ENCODE measurements at places on chromosomes 7 and 10.

- no peak for DNase-seq
These were observed 420.7 kb upstream of the LRRTM3 start for GRCh38 chr10:66505003-66505657.

- no peak for DNase-seq
These were observed 81.4 kb downstream of the ATXN7L1 start for GRCh38 chr7:105794741-105795729.

DNA sequence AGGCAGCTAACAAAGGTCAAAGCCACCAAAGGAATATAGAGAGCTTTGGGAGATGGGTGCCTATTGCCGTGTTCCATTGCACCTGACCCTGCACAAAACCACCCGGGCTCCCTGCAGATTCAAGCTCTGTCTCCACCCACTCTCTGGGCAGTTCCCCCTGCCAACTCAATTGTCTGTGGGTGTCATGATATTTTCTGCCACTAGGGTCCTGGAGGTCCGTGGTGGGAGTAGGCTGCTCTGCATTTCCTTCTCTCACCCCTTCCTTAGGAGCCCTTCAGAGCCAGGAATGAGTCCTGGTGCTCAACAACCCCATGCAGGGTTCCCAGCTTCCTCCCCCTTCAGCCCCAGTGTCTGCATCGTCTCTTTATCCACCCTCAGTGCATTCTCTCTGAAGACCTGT is 34.1 kb downstream of the PNLIPRP2 start:
- no peak for DNase-seq

DNA sequence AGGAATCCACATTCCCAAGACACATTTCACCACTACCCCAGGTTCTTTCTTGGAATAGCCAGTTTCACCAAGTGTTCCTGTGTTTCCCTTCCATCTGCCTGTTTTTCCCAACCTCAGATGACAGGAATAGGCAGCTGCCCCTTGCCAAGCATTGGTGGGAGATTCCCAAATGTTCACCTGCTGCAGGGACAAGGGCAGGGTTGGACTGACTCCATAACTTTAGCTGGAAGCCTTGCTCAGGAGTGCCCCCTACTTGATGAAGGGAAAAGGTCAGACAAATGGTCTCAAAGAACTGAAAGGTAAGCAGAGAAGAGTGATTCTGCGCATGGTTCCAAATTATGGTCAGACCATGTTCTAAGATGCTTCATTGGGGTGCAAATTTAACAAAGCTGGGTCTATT is 45.1 kb upstream of the LYZL1 start:
- DNase-seq, result no peak

GRCh38 chr7:105149827-105150226 is 135.8 kb downstream of the KMT2E start:
- DNase-seq, result no peak

GRCh38 chr7:34220506-34221185 is 315.3 kb downstream of the BMPER start:
- no peak for DNase-seq

DNA sequence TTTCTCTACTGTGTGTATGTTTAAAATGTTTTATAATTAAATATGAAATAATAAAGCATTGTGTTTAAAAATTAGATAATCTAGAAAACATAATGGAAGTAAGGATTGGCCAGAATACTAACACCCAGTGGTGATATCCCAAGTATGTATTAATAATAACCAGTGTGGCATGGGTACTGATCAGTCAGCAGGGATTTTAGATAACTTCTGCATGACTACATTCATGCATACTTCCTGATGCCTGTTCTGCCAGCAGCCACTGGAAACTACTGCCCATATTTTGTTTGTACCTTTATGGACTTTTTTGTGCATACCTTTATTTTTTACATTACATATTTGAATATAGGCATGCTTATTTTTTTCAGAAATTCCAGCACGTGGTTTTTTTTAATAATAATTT is 156.6 kb upstream of the TMEM196 start:
- DNase-seq, result no peak

DNA sequence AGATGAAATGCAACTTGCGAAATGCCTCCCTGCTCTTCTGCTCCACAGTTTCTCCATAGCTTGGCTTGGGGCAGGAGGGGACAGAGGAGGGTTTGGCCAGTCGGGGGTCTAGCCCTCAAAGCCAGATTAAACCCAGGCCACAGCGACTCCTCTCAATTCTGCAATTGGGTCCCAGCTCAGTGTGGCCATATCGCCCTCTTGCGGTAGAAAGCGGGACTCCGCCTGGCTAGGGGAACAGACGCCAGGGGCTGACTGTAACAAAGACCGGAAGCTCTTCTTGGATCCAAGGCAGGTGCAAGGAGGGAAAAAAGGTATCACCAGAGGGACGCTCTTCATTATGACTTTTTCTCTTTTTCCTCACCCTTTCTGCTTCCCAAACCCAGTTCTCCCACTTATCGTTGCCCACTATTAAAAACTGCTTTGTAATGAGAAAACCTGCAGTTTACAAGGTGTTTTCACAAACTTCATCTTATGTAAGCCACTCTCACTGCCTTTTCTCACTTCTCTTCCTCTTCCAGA is 36.6 kb upstream of the TNPO3 start:
- peak; percentile 89 for DNase-seq

- DNase-seq, result peak; percentile 43
These were observed 135.9 kb downstream of the ARHGAP22 start for GRCh38 chr10:48468866-48469511.

DNA sequence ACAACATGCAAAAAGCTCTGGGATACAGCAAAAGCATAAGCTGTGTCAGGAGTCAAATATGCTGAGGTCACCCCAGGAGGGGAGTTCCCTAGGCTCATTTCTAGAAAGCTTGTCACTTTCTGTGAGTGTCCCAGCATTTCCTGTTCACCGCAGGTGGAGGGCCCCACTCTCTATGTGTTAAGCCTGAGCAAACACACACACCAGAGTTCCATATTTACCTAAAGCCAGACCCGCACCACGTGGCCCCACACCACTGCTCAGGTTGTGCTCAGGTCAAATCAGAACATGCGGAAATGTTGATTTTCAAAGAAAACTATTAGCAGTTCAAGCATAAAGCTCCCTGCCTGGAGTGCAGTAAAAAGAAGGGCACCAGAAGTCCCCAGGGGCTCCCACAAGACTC is 259.6 kb upstream of the PPP2R2D start:
- peak; percentile 82 for DNase-seq

GRCh38 chr10:10396601-10397000 is 621.1 kb upstream of the CELF2 start:
- no peak for DNase-seq

GRCh38 chr7:64883113-64883905 is 19.8 kb upstream of the ZNF273 start:
- no peak for DNase-seq

DNA sequence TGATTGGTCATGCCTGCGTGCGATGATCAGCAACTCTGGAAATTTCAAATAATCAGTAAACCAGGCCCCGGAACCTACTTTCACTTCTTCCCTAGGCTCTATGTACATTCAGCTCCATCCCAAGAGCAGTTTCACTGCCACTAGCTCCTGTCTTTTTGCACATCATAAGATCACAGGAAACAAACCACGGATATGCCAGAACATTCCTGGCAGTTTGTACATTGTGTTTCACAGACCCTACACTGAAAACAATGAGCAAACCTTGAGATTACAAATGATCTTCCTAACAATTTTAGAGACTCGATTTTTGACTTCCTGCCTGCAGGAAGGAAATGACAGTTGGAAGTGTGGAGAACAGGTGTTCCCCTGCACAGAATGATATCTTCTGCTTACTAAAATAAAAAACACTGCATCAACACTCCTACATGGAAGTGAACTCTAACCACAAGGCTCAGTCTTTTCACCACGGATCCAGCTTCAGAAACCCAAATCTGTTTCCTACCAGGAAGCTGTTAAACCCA is 7.6 kb upstream of the TMEM236 start:
- DNase-seq, result no peak

DNA sequence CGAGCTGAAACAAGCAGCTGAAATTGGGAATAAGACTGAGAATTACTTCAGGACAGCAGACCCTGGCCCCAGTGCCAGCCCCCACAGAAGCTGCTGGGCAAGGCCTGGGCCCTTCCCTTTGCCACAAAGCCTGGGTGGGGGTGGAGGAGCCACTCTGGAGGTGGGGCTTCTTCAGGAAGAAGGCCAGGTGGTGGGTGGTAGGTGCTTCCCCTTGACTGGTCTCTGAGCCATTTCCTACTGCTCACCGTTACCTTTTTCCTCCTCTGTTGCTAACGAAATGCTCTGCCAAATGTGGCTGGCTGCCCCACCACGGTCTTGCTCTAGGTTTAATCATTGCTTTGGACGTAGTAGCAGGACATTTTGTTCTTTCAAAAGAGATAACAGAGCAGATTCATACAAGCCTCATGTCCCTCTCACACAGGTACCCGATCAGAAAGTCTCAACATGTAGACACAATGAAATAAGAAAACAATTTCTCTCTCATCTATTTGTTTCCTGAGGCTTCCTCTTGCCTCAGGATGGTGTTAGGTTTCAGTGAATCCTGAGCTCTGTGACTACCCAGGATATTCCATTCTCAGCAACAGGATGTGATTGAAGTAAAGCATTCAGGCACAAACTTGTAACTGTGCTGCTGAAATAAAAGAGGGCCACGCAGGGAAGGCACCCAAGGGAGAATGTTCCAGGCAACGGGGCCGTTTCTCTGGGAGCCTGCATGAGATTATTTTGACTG is 66.5 kb downstream of the WDR11 start:
- DNase-seq, result no peak

DNA sequence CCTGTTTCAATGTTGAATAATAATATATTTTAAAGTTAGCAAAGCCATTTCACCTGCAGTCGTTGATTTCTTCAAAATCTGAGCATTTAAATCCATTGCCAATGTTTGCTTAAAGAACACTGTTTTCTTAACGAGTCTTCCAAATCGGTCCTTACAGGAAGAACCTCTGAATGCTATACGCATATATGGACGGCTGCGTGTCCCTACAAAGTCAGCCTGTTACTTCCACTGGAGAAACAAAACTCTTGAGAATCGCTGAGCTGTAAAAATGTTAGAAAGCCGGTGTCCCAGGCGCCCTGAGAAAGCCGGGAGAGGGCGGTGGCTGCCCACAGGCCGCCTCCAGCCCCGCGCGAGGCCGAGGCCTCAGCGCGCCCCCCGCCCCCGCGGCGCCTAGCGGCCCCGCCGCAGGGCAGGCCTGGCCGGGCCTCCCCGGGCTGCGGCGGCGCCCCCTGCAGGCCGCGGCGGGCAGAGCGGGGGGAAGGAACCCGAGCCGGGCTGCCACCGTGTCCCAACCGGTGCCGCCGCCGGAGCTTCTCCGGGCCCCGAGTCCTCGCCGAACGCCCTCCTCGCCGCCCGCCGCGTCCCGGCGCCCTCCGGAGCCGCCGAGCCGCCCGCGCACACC is at the start of gene FHIP2A:
Gene FHIP2A (plus strand): TSS at position 488 of the 622 bp plus-strand sequence. CDS start 299 bp downstream, outside the sequence.
- DNase-seq, result peak; percentile 92

- no peak for DNase-seq
These were observed 180.5 kb downstream of the ZNF365 start for GRCh38 chr10:62554632-62555199.

- DNase-seq, result no peak
These were observed 7.4 kb downstream of the HK1 start for GRCh38 chr10:69285699-69286098.

- no peak for DNase-seq
These were observed 4.7 kb downstream of the ZNF273 start for GRCh38 chr7:64907641-64908326.

- DNase-seq, result no peak
These were observed 46.0 kb downstream of the HELLS start for GRCh38 chr10:94591461-94592205.

DNA sequence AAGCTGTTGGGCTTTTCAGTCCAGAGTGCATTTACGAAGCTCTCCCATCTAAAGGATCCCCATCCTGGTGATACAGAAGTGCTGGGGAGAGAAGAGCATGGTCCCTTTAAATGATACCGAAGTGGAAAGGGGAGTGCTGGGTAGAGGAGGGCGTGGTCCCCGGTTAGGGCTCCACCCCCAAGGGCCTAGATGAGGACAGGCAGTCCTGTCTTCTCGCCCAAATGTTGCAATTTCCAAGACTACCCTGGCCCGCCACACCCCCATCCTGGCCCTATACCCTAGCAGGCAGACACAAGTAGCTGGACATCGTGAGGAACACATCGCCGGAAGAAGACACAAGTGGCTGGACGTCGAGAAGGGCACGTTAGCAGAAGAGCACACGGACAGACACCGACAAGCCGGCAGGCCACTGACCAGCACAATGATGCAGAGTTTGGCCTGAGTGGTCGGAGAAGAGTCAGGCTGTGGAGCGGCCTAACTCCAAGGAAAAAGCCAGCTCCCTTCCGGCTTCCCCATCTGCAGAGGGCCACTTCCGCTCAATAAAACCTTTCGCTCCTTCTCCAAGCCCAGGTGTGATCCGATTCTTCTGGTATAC is 439.5 kb upstream of the NRP1 start:
- no peak for DNase-seq

DNA sequence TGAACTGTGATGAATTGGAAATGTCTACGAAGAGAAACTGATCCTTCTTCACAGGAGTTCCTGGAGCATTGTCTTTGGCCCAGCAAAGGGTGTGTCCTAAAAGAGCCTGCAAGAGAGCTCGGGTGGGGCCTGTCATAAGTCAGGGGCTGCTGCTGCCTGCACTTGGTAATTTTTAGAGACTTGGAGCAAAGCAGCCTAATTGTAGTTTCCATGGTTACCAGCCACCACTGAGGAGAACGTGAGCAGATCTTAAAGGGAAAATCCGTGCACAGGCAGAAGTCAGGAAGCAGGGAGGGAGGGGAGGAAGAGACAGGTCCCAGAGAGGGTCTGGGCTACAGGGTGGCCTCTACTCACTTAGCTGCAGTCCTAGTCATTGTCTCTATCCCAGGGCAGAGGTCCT is 463.6 kb downstream of the PLXNA4 start:
- no peak for DNase-seq

- DNase-seq, result no peak
These were observed 18.4 kb downstream of the FBXW4 start for GRCh38 chr10:101676565-101676964.

DNA sequence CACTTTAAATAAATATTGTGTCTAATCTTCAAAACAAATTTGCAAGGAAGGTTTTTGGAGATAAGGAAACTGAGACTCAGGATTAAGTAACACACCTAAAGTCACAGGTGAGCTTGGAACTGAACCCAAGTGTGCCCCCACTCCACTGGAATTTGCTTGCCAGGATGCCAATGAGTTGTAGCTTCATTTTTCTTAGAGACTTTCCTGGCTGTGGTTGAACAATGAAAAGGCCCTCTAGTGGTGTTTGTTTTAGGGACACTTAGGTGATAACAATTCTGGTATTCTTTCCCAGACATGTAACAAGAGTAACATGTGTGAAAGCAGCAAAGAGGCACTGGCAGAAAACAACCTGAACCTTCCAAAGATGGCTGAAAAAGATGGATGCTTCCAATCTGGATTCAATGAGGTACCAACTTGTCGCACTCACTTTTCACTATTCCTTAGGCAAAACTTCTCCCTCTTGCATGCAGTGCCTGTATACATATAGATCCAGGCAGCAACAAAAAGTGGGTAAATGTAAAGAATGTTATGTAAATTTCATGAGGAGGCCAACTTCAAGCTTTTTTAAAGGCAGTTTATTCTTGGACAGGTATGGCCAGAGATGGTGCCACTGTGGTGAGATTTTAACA is 1.5 kb downstream of the IL6 start:
- no peak for DNase-seq

GRCh38 chr10:29315814-29316213 is 26.9 kb downstream of the LYZL1 start:
- no peak for DNase-seq

- DNase-seq, result no peak
These were observed 63.3 kb downstream of the TMEM26 start for GRCh38 chr10:61389887-61390286.

GRCh38 chr10:132516771-132517725 is 20.5 kb upstream of the INPP5A start:
- DNase-seq, result peak; percentile 92

- DNase-seq, result no peak
These were observed 21.6 kb upstream of the PPA1 start for GRCh38 chr10:70254778-70255328.

GRCh38 chr7:70215491-70215890 is 617.2 kb downstream of the AUTS2 start:
- no peak for DNase-seq
